ENCODE measurements at places on chromosomes 6 and 20. TPM values are rescaled to one million over a fixed set of nuclear protein-coding genes. Genes with fewer than 3 reads are reported as not detected.

Gene BPI
- 0.61 TPM for polyA plus RNA-seq

Gene SRC
- polyA plus RNA-seq, result 60.3 TPM

Gene FARS2
- 27.6 TPM for polyA plus RNA-seq

Gene PTPRK
- 22.2 TPM for polyA plus RNA-seq

Gene PAX1
- not detected for polyA plus RNA-seq
